Left hindlimb (tissue), 1 donor: ENCODE measurements at places on chromosomes 6 and 20.

DNA sequence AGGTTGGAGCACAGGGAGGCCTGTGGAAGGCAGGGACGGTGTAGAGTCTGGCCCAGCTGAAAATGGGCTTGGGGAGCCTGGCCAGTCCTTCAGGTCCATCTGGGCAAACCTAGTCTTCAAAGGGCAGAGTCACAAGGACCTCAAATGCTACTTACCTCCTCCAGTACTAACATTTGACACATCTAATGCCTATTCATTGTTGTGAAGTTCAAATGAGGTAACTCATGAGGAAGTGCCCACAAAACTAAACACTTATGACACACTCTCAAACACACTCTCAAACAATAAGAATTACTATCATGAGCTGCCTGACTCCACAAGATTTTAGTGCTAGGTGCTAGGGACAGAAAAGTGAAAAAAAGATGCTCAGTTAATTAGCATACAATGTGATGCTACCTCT lies 27.1 kb downstream of the DAAM2 start:
- no peak for DNase-seq

DNA sequence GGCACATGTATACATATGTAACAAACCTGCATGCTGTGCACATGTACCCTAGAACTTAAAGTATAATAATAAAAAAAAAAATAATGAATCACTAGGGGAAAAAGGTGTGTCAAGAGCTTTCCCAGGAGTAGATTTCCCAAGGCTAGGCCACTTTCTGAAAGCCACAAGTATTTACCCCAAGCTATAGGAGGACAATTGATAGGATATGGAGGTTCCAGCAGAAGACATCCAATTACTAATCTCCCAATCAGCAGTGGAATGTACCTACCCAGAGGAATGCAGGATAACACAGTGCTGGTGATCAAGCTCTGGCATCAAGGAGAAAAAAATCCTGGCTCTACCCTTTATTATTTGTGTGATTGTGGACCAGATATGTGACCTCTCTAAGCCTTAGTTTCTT lies 562.7 kb downstream of the RFPL4B start:
- no peak for DNase-seq

DNA sequence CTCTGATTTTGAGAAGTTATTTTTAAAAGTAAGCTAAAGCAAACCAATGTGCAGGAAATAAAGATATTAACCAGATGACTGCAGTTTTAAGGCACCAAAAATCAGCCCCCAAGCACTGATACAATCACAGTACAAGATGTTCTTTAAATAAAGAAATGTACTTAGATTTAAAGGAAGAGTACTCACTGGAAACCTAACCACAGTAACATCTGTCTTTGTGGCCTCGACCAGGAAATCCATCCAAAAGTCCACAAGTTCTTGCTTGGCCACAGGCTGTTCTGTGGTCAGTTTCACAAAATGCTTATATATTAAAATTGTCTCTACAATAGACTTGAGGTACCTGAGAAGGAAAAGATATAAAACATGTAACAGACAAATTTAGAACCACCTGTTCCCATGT lies 105.9 kb upstream of the MAP7 start:
- DNase-seq, result no peak

GRCh38 chr20:37309936-37310590 lies 20.6 kb downstream of the MANBAL start:
- DNase-seq, result no peak

GRCh38 chr6:119296036-119297035 lies 53.2 kb downstream of the MAN1A1 start:
- no peak for DNase-seq

GRCh38 chr6:137755284-137755683 lies 111.8 kb upstream of the TNFAIP3 start:
- no peak for DNase-seq

DNA sequence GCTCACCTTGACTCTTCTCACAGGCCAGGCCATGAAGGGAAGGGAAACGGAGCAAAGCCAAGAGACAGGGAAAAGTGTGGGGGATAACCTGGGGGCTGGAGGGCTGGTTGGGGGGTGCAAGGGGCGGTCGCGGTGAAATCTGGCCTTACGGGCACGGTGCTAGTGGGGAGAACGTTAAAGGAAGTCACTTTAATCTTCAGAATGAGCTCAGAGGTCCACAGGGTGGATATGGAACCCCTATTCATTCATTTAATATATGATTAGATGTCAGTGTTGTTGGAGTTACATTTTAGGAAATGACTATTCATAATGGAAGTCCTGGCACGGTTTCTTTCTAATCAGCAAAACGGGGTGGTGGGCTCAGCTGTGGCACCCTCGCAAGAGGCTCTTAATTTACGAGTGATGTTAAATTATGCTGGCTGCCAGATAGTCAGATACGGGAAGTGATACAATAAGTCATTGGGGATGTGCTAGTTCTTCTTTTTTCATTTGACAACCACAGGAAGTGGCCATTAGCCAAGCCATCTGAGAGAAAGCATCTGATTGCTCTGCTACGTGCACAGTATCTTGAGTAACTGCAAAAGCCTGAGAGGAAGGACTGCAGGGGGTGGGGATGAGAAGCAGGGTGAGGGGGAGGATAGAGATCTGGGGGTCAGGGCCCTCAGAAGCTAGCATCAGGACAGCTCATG lies 253.0 kb downstream of the QKI start:
- DNase-seq, result peak; percentile 48

DNA sequence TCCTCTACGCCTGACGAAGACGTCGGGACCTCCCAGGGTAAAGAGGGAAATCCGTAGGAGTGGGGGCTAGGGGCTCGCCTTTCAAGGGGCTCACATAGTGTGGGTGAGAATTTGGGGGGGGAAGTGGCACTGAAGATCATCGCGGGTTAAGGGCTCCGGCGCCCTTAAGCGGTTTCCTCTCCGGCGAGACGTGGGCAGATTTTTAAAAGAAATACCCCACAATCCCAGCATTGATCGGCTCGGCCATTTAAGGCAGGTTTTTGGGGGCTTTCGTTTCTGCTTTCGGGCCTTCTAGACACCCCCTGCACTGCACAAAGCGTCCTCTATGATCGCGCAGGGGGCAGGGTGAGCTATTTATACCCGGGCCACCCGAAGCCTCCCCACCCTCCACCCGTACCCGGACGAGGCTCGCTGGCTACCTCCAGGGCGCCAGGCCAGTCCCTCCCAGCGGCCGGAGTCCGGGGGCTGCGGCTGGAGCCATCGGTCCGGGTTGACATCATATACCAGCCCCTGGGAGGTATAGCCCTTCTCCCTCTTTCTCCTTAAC lies 1.2 kb downstream of the NKX2-2 start:
- DNase-seq, result peak; percentile 28
